ENCODE measurements at places on chromosomes 5 and 9.

DNA sequence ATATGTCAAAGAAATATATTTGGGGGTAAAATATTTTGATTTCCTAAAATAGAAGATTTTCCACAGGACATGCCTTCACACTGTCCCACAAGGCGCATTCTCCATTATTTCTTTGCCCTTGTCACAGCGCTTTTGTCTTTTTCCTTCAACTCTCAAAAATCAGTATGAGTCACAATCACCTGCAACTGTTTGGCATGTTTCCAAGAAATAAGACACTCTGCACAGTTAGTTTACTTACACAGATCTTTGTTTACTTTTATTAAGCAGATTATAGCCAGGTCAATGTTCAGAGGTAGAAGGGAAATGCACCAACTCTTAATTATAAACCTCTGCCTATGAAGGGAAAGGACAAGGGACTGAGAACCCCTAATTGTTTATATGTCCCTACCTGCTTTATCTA is 9.5 kb downstream of the CEMIP2 start:
- DNase-seq: no peak

GRCh38 chr9:136484153-136485048 is 1.6 kb upstream of the SEC16A start:
- peak; percentile 16 for DNase-seq

GRCh38 chr5:112228667-112229066 is 190.4 kb downstream of the EPB41L4A start:
- DNase-seq: no peak

DNA sequence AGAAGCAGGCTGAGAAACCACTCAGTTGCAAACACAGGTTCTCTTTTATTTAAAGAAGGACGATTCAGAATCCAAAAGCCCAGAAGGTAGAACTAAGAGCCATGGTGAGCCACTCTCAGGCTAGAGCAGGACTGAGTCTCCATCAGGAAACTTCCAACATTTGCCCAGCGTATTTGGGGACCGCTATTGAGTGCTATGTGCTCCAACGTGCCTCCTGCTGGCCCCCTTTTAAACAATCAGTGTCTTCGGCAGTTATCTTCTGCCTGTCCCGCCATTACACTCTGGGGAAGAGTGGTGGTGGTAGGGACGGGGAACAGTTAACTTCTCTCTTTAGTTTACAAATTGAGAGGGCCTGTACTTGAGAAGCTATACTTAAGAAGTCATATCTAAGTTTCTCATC is 78.1 kb downstream of the DENND1A start:
- DNase-seq: no peak

DNA sequence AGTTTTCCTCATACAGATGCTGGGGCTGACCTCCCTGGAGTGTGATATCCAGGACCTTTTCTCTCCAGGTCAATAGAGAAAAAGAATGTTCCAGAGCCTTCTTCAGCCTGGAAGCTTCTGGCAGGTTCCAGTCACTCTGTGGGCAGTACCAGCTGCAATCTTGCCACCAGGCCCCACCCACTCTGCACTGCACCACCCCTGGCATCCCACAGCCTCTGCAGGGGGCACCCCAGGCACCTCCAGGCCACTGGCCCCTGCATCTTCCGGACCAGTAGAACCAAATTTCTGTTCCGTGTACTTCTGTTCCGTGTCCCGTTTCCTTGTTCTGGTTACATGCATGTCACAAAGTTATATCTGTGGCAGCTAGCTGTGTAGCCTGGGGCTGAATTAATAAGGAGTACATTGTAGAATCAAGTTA is 83.3 kb upstream of the ZBTB43 start:
- no peak for DNase-seq

- DNase-seq: no peak
These were observed 39.0 kb downstream of the KIF4B start for GRCh38 chr5:155052532-155052931.

DNA sequence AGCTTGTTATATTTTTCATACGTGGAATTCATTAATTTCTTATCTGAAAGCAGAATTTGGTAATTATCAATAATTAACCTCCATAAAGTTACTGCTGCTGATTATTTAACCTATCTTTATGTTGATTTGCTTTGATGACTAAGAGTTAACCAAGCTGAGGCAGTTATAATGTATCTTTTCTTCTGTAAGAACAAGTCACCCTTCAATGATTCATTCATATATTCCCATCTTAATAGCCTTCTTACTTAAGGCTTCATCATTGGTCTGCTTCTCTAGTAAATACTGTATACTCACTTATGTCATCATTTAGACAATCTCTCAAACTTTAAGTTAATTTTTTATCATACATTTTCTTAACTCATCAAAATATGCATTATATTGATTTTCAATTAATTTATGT is 592.2 kb downstream of the ANXA1 start:
- DNase-seq: no peak

- DNase-seq: no peak
These were observed 62.2 kb downstream of the BOD1 start for GRCh38 chr5:173554038-173554955.

GRCh38 chr9:136697146-136697820 is 10.0 kb upstream of the AGPAT2 start:
- DNase-seq: no peak

- DNase-seq: no peak
These were observed 134.1 kb downstream of the ACTBL2 start for GRCh38 chr5:57348376-57349140.
